ENCODE measurements at places on chromosomes 5 and 9.
A peak's percentile ranks its signal among the peaks of the same experiment; 100 is the strongest.

- no peak for DNase-seq
These were observed 10.5 kb upstream of the MRNIP start for GRCh38 chr5:179869101-179869500.

DNA sequence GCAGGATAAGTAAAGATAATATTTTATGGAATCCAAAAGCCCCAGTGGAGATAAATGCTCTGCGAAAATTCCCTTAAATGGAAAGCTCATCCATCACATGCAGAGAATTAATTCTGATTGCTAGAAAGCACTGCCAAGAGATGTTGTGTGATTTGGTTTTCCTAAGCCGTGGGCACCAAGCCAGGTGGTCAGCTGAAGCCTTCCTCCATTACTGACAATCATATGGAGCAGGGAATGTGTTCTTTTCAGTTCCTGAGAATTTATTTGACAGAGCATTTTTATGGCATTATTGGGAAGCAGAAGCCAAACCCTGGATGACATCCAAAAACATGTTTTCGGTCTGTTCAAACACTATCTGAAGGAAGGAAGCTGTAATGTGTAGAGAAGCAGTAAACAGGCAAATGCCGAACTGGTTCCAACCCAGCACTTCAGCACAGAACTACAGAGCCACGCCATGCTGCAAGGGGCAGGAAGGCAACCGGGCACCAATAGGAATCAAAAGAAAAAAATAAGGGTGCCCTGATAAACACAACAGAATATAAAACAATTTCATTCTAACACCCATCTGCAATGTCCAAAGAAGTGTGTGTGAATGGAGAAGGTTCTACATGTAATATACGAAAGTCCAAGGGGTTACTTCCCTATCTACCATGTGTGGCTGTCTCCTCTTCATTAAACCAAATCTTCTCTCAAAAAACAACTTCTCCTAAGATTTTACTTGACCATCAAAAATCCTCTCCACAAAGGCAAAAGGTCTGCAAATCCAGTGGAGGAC lies 12.3 kb downstream of the ARSB start:
- no peak for DNase-seq

GRCh38 chr9:114465906-114466900 lies 39.1 kb downstream of the WHRN start:
- no peak for DNase-seq

DNA sequence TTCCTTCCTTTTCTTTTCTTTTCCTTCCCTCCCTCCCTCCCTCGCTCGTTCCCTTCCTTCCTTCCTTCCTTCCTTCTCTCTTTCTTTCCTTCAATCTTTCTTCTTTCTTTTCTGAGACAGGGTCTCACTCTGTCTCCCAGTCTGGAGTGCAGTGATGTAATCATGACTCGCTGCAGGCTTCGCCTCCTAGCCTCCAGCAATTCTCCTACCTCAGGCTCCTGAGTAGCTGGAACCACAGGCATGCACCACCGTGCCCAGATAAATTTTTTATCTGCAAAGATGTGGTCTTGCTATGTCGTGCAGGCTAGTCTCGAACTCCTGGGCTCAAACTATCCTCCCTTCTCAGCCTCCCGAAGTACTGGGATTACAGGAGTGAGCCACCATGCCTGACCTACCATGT lies 81.4 kb downstream of the SPATA31C2 start:
- DNase-seq, result no peak

GRCh38 chr5:115844321-115844817 lies 2.6 kb downstream of the AP3S1 start:
- no peak for DNase-seq

DNA sequence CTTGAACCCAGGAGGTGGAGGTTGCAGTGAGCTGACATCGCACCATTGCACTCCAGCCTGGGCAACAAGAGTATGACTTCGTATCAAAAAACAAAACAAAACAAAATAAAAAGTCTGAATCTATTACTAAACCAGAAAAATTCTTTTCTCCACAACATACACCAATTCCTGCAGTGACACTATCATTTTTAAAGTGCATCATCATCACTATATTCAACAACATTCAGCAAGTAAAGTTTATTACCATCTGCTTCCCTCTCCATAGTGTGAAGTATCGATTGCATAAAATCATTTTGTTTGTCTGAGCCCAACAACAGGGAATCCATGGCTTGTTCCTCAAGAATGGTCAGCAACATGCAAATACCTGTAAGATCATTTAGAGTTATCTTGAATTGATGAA lies 20.4 kb downstream of the SETX start:
- DNase-seq, result no peak

DNA sequence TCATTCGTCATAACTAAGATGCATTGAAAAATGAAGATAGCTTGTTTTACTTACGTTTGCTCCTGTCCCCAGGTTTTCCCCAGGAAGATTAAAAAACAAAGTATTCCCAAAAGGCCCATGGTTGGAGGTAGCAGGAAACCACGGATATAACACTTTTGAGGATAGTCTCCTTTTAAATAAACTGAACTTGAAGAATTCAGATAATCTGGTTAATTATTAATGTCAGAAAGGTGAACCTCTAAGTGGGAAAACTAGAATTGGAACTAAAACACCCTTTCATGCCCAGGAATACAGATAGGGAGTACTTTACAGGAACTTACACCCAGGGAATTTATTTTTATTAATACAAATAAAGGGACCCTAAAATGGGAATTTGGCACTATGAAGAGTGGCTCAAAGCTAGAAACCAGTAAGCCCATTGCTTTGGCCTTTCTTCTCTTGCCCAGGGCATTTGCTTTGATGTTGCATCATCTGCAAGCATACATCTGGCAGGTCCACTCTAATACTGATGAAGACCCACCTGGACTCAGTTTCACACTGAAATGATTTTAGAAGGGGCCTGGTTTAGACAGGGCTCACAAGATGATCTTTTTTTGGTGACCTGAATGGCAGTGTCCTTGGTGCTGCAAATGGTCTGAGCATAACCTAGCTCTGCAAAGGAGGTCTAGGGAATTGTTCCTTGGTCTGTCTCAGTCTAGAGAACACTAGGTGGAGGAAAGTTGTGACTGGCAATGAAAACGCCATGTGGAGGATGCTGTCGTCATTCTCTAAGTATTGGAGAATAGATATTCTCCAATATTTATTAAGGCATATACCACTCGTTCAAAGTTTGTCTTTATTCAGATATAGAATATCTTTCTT lies at the start of gene C5:
Gene C5, minus strand, starts transcription at position 148 of the 861 bp plus-strand sequence. Its CDS starts 29 bp downstream, at position 119.
- no peak for DNase-seq

GRCh38 chr9:137679695-137680305 lies 61.0 kb downstream of the EHMT1 start:
- DNase-seq, result no peak

DNA sequence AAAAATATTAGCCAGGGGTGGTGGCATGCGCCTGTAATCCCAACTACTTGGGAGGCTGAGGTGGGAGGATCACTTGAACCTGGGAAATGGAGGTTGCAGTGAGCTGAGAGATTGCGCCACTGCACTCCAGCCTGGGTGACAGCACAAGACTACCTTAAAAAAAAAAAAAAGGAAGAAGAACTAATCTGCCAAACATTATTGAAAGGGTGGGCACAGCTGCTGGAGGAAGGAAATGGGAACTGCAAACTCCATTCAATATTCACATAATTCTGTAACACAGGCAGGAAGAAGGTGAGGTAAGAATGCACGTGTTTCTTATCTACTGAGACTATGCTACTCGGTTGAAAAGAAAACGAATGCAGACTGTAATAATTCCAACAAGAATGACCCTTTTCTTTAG lies 121.1 kb upstream of the GNA14 start:
- no peak for DNase-seq

DNA sequence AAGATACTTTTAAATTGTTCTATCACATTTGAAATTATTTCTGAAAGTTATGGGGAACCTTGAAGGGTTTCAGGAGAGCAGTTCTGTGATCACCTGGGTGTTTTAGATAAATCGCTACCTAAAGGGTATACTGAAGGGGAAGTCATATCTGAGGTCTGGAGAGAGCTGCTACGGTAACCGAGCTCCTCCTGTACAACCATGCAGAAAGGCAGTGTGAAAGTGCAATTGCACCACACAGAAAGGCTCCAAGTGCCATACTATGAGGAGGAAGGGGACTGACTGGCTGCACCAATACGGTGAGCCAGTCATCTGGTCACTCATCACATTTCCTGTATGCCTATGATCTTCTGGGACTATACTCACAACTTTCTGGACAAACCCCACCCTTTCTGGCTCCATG lies 241.4 kb upstream of the SLC24A2 start:
- DNase-seq, result no peak

GRCh38 chr9:72312386-72312987 lies 52.5 kb downstream of the ZFAND5 start:
- no peak for DNase-seq

GRCh38 chr9:130984521-130984920 lies 24.5 kb upstream of the LAMC3 start:
- no peak for DNase-seq

DNA sequence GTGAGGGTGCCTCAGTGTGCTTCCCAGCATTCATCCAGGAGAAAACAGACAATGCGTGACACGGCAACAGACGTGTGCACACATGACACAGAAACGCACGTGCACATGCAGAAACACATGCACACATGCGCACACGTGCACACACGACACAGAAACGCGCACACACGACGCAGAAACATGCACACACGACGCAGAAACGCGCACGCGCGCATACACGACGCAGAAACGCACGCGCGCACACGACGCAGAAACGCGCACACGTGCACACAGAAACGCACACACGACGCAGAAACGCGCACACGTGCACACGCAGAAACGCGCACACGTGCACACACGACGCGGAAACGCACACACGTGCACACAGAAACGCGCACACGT lies 16.5 kb downstream of the TPPP start:
- no peak for DNase-seq

GRCh38 chr5:81080809-81081460 lies 120.8 kb downstream of the RASGRF2 start:
- DNase-seq, result no peak

DNA sequence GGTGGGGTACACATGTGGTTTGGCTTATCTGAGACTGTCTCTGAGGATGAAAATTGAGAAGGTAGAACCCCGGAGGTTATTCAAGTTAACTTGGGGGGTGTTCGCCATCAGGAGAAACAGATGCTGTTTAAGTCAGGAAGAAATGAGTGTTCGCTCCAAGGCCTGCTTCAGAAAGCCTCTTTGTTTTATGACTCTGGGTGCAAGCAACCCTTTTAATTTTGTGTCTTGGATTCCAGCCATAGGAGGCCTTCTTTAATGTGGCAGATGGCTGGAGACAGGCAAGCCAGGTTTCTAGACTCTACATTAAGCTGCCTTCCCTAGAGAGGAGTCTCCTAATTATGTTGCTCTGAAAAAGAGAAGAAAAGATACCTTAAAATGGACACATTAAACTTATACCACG lies 4.2 kb upstream of the SMAD5 start:
- DNase-seq, result no peak

GRCh38 chr5:178780581-178781498 lies 50.4 kb upstream of the ZNF354A start:
- no peak for DNase-seq

DNA sequence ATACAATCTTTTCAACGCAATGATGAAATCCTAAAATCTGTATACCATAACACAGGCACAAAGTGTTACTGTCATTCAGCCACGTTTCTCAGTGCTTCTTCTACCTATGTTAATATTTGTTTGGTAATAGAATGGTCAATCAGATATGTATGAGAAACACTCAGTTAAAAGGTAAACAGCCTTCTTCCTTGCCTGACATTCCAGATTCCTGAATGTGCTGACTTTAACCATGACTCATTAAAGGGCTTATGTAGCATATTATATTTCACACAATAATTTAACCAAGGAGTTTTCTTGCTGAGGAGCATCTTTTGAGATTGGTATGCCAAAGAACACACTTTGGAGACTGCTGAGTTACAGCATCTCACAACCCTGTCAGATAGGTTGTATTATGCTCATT lies 187.6 kb downstream of the CETN3 start:
- no peak for DNase-seq

DNA sequence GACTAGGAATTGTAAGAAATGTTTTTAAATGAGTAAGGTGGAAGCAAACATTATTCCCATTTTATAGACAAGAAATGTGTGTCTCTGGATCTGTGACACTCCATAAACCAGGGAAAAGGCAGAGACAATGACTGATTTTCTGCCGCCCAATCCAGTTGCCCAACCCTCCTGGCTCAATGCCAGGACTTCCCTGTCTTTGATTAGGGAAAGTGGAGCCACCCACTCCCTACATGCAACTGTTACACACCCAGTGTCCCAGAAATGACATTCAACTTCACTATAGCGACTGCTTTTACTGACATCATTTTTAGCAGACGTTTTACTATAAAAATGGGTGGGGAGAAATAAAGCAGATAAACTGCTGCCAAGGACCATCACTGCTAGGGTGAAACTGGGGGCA lies 79.7 kb downstream of the THBS4 start:
- no peak for DNase-seq

- DNase-seq, result no peak
These were observed 34.2 kb downstream of the THBS4 start for GRCh38 chr5:80069251-80069800.

DNA sequence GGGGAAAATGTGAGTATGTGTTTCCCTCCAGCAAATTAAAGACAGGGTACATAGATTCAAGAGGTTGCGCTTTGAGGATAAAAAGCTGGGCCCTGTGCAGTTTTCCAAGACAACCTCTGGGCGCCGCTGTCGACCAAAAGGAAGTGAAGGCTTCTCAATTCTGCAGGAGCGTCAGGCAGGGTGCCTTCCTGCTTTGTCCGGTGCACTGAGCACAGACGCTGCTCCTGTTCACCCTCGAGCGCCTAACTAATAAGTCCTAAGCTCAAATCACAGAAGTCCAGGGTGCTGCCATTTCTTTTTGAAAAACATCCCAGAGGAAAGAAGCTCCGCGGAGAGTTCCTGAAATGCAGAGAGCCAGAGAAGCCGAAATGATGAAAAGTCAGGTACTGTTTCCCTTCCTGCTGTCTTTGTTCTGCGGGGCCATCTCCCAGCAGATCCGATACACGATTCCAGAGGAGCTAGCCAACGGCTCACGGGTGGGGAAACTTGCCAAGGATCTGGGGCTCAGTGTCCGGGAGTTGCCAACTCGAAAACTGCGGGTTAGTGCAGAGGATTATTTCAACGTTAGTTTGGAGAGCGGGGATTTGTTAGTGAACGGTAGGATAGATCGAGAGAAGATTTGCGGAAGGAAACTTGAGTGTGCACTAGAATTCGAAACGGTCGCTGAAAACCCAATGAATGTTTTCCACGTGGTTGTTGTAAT lies at the start of gene PCDHGB1:
Gene PCDHGB1, plus strand, starts transcription at position 183 of the 703 bp plus-strand sequence. Its CDS starts 162 bp downstream, at position 345.
- no peak for DNase-seq

GRCh38 chr5:151139015-151139414 lies 18.6 kb downstream of the ANXA6 start:
- DNase-seq, result no peak

- DNase-seq, result no peak
These were observed 7.2 kb downstream of the AQP3 start for GRCh38 chr9:33440204-33440603.

GRCh38 chr5:137113161-137113560 lies 386.0 kb downstream of the SPOCK1 start:
- no peak for DNase-seq

DNA sequence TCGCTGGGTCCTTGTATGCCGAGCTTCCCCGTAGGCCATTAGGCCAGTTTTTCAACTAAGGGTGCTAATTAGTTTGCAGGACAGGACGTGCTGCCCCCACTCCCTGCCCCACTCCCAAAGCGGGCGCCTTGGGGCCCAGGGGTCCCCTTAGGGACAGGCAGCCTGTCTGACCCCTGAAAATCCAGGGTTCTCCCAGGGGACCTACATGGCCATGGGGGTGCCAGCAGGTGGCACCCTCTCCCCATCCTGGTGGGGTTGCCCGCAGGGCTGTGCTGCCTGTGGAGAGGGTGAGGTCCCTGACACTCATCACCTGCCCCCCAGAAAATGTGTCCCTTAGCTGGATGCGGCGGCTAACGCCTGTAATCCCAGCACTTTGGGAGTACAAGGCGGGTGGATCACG lies 8.5 kb upstream of the CCDC187 start:
- peak; percentile 36 for DNase-seq

- no peak for DNase-seq
These were observed 165.3 kb downstream of the TMEM167A start for GRCh38 chr5:82911910-82912309.
